ENCODE measurements at places on chromosomes 3 and 15.

DNA sequence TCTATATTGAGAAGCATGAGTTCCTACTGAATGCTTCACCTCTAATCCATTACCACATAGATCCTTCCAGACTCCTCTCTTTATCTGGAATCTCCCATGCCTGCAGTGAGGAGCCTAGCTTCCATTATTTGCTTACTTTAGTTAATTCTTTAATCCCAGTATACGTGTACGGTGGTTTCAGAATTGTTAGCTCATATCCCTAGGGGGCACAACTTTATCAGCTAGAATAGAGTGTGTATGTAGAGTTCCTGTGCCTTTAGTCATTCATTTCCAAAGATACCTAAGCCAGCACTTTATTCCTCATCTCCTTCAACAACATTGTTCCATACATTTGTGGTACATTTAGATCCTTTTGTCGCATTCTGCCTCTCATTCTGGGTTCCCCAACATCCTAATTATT, 226.0 kb downstream of the TJP1 start:
- no peak for DNase-seq

- DNase-seq = no peak
These were observed 202.7 kb downstream of the MAGI1 start for GRCh38 chr3:65836047-65836446.

- no peak for DNase-seq
These were observed 7.7 kb downstream of the TKT start for GRCh38 chr3:53248161-53248560.

- DNase-seq = no peak
These were observed 8.2 kb upstream of the RYK start for GRCh38 chr3:134258761-134259347.

DNA sequence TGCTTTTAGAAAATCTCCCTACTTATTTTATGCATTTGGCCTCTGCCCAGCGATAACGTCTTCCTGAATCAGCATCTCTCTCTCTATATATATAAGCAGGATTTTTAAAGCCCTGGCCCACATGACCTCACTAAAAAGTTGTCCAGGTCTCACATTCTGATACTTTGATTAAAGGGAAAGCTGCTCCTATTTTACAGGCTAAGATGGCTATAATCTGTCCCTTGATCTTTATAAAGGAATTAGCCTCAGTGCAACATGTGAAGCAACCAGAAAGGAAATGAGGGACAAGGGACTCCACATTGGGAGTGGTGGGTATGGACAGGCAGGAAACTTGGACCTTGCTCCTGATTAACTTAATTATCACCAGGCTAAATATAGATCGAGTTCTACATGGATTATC, 25.6 kb upstream of the MUC13 start:
- DNase-seq = no peak

DNA sequence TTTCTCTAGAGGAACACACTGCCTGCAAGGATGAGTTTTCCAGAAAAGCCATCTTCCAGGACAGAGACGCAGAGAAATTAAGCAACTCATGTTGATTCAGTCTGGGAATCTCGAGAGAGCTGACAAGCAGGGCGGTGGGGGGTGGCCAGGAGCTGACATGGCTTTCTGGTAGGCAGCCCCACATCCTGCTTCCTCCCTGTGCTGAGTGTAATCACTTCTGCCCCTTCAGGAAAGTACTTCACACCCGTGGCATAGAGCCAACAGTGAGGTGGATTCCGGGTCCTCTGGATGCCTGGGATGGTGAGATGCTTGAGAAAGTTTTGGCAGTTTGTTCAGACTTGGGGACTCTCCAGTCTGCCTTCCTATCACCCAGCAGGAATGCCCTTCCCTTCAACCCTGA, 221.1 kb downstream of the SLCO3A1 start:
- no peak for DNase-seq

DNA sequence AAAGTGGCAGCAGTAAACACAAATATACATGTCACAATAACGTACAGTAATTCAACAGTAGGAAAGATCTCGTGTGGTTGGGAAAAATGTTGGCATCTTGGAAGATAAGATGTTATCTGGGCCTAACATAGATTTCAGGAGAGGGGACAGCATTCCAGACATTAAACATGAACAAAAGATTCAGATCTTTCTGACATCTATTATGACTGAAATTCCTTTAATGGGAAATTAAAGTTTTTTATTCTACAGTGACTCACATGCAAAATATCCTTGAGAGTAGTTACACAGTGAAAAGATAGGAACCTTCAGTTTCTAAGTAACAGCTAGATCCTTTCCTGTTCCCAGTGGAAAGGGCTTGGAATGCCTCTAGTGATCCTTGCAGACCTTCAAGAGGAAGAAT, 9.2 kb downstream of the NDUFB5 start:
- DNase-seq = no peak

DNA sequence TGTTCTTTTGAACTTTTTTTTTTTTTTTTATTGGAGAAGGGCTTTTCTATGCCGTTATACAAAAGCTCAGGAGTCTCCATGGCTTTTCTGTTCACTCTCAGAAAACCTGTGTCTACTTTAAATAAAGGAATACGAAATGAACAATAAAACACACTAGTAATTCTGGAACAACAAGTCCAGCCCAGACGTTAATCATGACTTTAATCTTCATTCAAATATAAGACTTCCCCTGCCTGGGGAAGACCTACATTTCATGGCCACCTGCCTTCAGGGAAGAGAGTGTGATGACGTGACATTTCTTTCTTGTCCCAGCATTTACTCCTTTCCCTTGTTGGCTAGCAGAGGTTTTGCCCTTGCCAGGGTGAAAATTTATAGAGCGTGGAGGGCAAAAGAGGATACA, 564.5 kb downstream of the PDCD6IP start:
- no peak for DNase-seq

- DNase-seq = peak; percentile 5
These were observed 20.9 kb downstream of the CD276 start for GRCh38 chr15:73704869-73705645.

DNA sequence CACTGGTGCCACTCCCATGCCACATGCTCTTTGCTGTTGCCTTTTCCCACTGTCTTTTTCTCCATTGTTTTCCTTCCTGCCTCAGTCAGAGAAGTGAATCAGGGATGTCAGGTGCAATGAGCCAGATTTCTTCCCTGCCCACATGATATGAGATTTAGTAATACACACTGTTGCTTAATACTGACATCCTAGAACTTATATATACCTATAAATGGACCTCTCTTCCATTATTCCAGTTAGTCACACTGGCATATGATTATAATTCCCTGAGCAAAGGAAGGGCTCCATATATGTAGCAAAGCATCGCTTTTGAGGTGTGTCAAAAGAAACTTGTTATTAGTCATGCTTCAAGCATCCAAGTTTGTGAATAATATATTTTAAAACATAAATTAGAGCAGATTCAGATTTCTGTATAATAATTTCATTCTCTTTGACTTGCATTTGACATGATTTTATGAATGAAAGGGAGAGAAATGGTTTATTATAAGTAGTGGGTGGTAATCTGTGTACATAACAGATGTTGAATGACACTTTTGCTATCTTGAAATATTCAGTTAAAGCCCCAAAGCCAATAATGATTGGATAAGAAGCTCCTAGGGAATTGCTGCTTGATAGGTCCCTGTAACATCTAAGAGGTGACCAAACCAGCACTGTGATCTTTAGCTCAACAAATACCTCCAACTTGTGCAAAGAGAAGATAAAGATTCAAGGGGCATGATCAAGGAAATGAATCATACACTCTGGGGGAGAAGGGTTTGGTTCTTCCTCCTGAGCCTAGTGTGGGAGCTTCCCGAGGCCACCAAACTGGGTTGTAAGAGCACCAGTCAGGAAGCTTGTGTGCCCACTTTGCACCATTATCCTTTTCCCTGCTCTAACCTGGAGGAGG, 48.6 kb downstream of the CHST2 start:
- no peak for DNase-seq

- no peak for DNase-seq
These were observed 105.7 kb downstream of the MBNL1 start for GRCh38 chr3:152374262-152374990.

GRCh38 chr3:16101295-16102186, 72.9 kb upstream of the GALNT15 start:
- DNase-seq = no peak

DNA sequence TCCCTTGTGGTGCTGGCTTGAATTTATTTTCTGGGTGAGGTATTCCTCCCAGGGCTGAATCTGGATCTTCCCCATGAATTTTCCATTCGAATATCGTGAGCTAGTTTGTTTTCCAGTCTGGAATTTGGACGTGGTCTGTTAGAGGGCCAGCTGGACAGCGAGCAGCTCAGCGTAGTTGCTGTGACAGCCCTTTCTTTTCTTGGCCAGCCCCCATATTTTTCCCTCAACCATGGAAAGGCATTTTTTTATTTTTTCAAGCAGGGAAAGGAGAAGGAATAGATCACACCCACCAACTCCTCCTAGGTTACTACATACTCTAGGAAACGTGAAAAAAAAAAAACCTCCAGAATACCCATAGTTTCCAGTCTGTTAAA, 152.0 kb downstream of the KLHL25 start:
- DNase-seq = no peak

DNA sequence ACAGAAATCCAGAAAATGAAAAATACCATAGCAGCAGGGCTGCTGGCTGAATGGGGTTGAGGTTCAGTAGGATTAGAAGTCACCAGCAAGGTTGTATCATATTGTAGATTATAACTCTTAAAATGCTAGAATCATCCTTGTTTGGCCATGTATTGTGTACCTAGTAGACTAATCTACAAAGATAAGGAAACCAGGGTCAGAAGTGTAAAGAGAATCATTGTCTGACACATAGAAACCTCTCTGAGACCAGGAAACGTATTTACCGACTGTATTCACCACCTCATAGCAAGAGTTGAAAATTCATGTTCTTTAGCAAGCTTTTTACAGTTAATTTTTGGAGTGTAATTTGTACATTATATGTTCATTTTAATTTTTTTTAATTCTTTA, 168.8 kb downstream of the ECT2 start:
- no peak for DNase-seq

DNA sequence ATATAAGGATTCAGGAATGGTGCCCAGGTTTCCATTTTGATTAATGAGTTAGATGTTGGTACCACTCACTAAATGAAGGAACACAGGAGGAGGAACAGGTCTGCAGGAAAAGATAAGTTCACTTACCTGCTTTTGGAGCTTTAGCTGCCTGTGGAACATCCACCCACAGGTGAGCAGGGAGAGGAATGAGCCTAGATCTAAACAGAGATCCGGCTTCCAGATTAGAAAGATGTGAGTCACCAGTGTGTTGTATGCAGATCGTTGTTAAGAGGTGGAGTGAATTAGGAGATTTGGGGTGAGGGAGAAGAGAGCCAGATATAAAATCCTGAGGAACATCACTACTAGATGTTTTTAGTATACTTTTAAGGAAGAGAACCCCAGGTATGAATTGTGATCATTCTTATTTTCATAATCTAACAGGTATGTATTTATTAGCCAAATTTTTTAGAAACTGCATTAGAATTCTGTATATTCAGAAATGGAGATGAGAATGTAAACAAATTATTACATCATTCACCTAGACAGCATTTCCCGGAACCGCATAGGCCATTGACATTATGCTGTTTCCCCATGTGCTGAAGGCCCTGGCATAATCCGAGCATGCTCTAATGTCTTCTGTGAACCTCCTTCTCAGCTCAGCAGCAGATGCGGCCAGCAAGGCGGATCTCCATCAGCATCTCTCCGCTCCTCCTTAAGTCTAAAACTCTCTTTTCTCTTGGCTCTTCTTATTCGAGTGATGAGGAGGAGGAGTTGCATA, 118.2 kb downstream of the KLHL25 start:
- no peak for DNase-seq

- DNase-seq = no peak
These were observed 43.8 kb downstream of the SQOR start for GRCh38 chr15:45678459-45679178.

GRCh38 chr3:61639991-61640390, 78.6 kb downstream of the PTPRG start:
- no peak for DNase-seq

Measured in NCI-H1092 treated with DMSO at 0.1 percent for 48 hours (cell line).